ENCODE measurements at places on chromosomes 4 and X. TPM values are rescaled to one million over a fixed set of nuclear protein-coding genes. Genes with fewer than 3 reads are reported as not detected.

DNA sequence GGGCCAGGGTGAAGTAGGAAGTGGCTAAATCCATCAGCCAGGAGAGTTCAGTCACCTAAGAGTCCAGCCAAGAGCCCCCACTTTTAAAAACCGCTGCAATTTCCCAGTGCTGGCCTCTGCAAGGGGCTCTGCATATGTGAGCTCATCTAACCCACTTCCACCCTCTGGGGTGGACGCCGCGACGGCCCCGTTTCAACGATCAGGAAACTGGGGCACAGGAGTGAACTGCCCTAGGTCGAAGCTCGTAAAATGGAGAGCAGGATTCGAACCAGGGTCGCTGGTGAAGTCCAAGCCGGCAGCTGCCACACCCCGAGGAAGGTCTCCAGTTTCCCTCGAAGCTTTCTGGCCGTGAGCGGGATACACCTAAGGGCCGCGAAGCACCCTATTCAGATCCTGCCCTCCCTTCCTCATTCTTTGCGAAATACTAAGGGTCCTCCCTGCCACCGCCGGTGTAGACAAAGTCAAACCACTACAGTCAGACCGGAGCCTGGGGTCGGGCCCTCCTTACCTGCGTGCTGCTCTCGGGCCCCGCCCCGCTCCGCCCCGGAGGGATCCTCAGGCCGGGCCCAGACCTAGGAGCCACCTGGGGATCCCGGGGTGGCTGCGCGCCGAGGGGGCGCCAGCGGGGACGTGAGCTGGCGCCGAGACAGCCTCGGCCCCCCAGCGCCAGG lies 446 bp downstream of the EVC2 start:
- H3K36me3 ChIP-seq = peaks cover 4% of the 10 kb centered on the region
- H3K4me3 ChIP-seq = peak overlapping the region; percentile 59
- peak overlapping the region; percentile 90 for H3K27ac ChIP-seq

- H3K27me3 ChIP-seq = no peaks in the 10 kb centered on the region
- no peaks in the 10 kb centered on the region for H3K4me1 ChIP-seq
- no peak for DNase-seq
- no peak overlapping the region for H3K27ac ChIP-seq
- no peak overlapping the region for H3K4me3 ChIP-seq
Measured at GRCh38 chr4:89939994-89940393, 45.3 kb downstream of the MMRN1 start.

DNA sequence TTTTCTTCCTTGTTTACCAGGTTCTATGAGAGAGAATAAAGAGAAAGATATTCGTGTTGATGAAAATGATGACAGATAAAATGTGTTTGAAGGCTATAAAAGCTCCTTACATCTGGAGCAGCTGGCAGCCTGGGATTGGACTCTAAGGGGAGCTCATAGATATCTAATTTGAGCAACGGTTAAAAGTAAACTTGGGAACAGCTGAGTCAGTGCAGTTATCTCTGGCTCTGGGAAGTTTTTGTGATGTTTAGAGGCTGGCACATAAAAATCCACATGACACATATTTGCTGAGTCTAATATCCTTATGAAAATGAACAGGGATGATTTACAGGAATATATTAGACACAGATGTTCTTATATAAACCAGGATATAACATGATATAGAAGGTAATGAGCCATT lies 331.8 kb upstream of the TENM3 start:
- no peaks in the 10 kb centered on the region for H3K36me3 ChIP-seq
- no peak overlapping the region for H3K27ac ChIP-seq
- no peaks in the 10 kb centered on the region for H3K4me1 ChIP-seq
- no peak overlapping the region for H3K4me3 ChIP-seq
- no peak for DNase-seq

ADH6 gene
- total RNA-seq = not detected

GRCh38 chrX:67104982-67105757 lies 438.7 kb upstream of the AR start:
- no peak overlapping the region for H3K27ac ChIP-seq
- H3K27me3 ChIP-seq = no peaks in the 10 kb centered on the region
- DNase-seq = peak; percentile 22
- H3K4me3 ChIP-seq = no peak overlapping the region

SLC34A2 gene
- total RNA-seq = not detected

DNA sequence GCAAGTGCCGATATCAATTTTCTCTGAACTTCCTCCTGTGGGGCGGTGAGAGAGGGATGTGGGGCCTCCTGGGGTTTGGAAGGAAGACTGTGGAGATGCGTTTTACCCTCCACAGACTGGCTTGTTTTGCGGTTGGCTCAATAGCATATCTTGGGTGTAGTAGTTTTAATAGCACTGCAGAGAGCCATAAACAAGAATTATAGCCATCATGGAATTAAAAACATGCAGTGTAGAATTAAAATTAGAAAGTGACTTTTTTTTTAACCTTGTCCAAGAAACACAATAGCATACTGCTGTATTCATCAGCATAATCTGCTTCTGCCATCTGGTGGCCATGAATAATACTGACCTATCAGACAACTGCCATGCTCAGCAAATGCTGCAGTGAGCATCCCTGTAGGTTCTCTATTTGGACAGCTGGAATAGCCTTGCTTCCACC lies 47.3 kb upstream of the SCML1 start:
- no peak overlapping the region for H3K27ac ChIP-seq
- no peak overlapping the region for H3K4me3 ChIP-seq
- H3K4me1 ChIP-seq = no peaks in the 10 kb centered on the region
- H3K27me3 ChIP-seq = no peaks in the 10 kb centered on the region
- H3K36me3 ChIP-seq = no peaks in the 10 kb centered on the region

DNA sequence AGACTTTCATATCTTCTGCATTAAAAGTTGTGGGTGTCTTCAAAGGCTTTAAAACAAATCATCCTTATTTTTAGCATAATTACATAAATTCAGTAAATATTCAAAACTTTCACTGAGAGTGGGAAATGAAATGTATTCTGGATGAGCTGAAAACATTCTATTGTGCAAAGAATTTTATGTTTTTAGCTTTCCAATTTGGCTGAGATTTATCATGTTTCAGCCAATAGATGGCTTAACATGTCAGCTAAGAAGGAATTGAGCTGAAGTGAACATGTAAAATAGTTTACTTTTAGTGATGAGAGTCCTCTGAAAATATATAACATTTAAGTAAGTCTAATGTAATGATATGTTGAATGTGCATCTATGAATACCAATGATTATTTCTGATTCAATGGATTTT lies 213.5 kb upstream of the GIMD1 start:
- DNase-seq = no peak
- no peaks in the 10 kb centered on the region for H3K4me1 ChIP-seq
- H3K36me3 ChIP-seq = no peaks in the 10 kb centered on the region
- H3K27me3 ChIP-seq = no peaks in the 10 kb centered on the region

IQSEC2 gene
- 28.9 TPM for total RNA-seq

PLS3 gene
- total RNA-seq = 85.9 TPM

DNA sequence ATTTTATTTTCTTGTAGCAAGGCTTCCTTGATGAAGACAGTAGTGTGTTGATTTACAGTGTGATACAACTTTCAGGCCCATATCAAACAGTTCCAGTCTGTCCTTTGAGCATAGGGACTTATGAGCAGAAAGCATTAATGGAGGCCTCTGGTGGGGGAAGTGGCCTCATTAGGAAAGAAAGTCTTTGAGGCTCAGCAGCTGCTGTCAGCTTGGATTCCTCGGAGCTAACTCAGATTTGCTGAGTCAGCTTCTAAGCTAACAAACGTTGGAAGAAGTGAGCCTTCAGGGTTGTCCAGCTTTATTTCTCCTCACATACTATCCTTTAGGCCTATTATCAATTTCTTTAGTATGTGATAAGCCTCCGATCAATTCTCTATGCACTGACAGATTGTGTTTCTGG lies 15.8 kb upstream of the SFRP2 start:
- no peaks in the 10 kb centered on the region for H3K36me3 ChIP-seq
- H3K27me3 ChIP-seq = no peaks in the 10 kb centered on the region
- no peak overlapping the region for H3K27ac ChIP-seq
- no peak for DNase-seq

- H3K36me3 ChIP-seq = no peaks in the 10 kb centered on the region
- H3K27ac ChIP-seq = no peak overlapping the region
- no peaks in the 10 kb centered on the region for H3K27me3 ChIP-seq
- no peak overlapping the region for H3K4me3 ChIP-seq
- DNase-seq = no peak
Measured at GRCh38 chrX:151042842-151043241, 59.7 kb downstream of the HMGB3 start.

DNA sequence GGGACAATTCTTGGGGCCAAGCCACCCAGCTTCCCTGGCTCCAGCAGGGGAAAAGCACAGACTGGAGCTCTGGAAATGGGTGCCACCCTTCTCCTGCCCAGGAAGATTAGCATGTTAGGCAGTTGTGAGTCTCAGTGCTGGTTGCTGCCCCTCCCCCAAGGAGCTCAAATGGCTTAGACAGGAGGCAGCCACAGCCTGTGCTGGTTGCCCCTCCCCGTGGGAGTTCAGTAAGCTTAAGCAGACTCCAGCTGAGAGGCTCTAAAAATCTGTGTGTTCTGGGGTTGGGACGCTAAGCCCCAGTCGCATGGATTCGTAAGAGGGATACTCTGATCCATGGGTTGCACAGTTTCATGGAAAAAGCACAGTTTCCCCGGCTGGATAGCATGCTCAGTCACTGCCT lies 92.7 kb upstream of the NDST3 start:
- H3K36me3 ChIP-seq = no peaks in the 10 kb centered on the region
- no peaks in the 10 kb centered on the region for H3K4me1 ChIP-seq
- H3K4me3 ChIP-seq = no peak overlapping the region
- no peak overlapping the region for H3K27ac ChIP-seq
- no peaks in the 10 kb centered on the region for H3K27me3 ChIP-seq

GRCh38 chr4:23392860-23393458 lies 496.9 kb downstream of the PPARGC1A start:
- no peak overlapping the region for H3K27ac ChIP-seq
- H3K27me3 ChIP-seq = no peaks in the 10 kb centered on the region
- no peaks in the 10 kb centered on the region for H3K4me1 ChIP-seq
- H3K36me3 ChIP-seq = no peaks in the 10 kb centered on the region
- H3K4me3 ChIP-seq = no peak overlapping the region
- peak; percentile 27 for DNase-seq

DNA sequence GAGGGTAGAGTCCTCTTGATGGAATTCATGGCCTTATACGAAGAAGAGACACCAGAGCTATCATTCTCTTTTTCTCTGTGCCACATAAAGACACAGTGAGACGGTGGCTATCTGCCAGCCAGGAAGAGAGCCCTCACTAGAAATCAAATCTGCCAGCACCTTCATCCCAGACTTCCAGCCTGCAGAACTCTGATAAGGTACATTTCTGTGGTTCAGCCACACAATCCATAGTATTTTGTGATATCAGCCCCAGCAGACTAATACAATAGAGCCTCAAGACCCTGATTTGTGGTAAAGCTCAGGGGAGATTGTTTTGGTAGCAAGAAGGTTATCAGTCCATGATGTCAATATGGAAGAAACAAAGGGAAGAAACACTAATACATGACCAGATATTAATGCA lies 1213.2 kb downstream of the NLGN4X start:
- no peak overlapping the region for H3K4me3 ChIP-seq
- no peak for DNase-seq
- H3K27ac ChIP-seq = no peak overlapping the region
- H3K27me3 ChIP-seq = no peaks in the 10 kb centered on the region
- no peaks in the 10 kb centered on the region for H3K36me3 ChIP-seq

GRCh38 chrX:54786967-54787366 lies 11.1 kb downstream of the ITIH6 start:
- H3K27ac ChIP-seq = no peak overlapping the region
- no peaks in the 10 kb centered on the region for H3K36me3 ChIP-seq
- peaks cover 3% of the 10 kb centered on the region for H3K27me3 ChIP-seq
- H3K4me1 ChIP-seq = no peaks in the 10 kb centered on the region

DNA sequence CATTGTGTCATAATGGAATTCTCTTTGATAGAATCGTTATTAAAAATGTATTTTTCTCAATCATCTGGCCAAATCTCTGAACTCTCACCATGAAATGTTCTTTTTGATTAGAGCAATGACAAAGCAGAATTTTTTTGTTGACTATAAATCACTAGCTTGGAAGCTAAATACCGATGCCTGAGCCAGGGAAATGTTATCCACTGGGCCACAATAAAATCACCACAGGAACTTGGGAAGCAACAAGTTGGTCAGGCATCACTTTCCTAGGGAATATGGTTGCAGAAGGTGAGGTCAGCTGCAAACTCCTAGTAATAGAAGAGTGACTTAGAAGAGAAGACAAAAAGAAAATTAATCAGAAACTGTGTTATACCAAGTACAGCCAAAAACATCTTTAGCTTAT lies 60.6 kb upstream of the CFAP47 start:
- no peak overlapping the region for H3K27ac ChIP-seq
- no peak overlapping the region for H3K4me3 ChIP-seq
- no peaks in the 10 kb centered on the region for H3K36me3 ChIP-seq
- H3K27me3 ChIP-seq = no peaks in the 10 kb centered on the region
- H3K4me1 ChIP-seq = no peaks in the 10 kb centered on the region

DNA sequence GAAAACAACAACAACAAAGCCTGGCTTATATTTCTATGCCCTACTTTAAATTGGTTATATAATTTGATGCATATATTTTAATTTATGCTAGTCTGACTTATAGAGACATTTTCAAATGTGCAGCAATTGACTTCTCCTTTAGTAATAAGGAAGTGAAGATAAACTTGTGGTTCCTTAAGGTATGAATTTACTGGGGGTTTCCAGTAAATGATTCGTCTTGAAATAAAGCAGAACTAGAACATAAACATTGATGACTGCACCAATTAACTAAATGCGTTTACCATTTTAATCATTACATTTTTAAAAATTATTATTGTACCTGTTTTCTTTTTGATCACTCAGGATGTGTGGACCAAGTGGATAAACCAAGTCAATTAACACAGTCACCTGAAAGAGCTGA lies 99.6 kb upstream of the CCSER1 start:
- no peak overlapping the region for H3K27ac ChIP-seq
- DNase-seq = no peak
- no peaks in the 10 kb centered on the region for H3K27me3 ChIP-seq

GRCh38 chrX:134181275-134181660 lies 55.7 kb upstream of the CCDC160 start:
- H3K4me3 ChIP-seq = no peak overlapping the region
- H3K27ac ChIP-seq = no peak overlapping the region
- H3K36me3 ChIP-seq = no peaks in the 10 kb centered on the region
- H3K4me1 ChIP-seq = no peaks in the 10 kb centered on the region

DNA sequence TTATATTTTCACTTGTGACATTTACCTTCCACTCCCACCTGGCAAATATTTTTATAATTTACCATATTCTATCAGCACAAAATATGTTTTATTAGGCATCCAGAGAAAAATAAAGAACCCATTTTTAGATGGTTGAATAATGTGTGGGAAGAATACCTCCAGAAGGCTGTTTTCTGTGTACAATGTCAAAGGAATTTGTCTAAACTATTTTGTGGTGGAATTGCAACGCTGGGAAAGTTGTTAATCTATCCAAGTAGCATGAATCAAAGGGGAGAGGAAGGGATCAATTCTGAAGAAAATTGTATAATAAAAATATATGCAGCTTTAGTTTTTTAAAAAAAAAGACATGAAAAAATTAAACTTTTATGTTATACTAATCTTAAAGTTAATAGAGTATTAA lies 706.5 kb downstream of the FSTL5 start:
- no peaks in the 10 kb centered on the region for H3K4me1 ChIP-seq
- DNase-seq = no peak
- H3K27ac ChIP-seq = no peak overlapping the region
- no peaks in the 10 kb centered on the region for H3K36me3 ChIP-seq

LRIT3 gene
- 0.59 TPM for total RNA-seq

GRCh38 chrX:65589304-65589703 lies 54.7 kb upstream of the LAS1L start:
- H3K27me3 ChIP-seq = peaks cover 15% of the 10 kb centered on the region
- peak overlapping the region; percentile 29 for H3K27ac ChIP-seq
- H3K4me1 ChIP-seq = no peaks in the 10 kb centered on the region
